ENCODE measurements at places on chromosomes 2 and 18.

GRCh38 chr2:98378901-98379300 is 32.6 kb downstream of the CNGA3 start:
- no peak for DNase-seq

- peak; percentile 54 for DNase-seq
These were observed 262.4 kb downstream of the SS18 start for GRCh38 chr18:25827961-25828561.

GRCh38 chr2:3837086-3837485 is 133.7 kb downstream of the DCDC2C start:
- DNase-seq, result no peak

DNA sequence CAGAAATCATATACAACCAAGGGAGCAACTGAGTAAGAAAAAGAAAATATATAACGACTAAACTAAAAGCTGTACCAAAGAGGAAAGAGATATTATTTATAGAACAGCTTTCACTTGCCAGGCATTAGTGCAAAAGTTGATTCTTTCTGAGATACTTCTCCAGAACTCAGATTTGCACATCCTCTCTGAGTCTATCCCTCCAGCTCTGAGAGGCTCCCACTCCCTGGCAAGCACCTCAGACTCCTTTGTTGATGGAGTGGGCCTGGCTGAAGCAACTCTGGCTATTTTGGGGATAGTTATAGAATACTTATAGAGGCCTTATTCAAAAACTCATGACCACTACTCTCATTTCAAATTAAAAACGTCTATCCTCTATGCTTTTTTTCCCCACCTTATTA is 501.6 kb upstream of the TNP1 start:
- DNase-seq, result no peak

DNA sequence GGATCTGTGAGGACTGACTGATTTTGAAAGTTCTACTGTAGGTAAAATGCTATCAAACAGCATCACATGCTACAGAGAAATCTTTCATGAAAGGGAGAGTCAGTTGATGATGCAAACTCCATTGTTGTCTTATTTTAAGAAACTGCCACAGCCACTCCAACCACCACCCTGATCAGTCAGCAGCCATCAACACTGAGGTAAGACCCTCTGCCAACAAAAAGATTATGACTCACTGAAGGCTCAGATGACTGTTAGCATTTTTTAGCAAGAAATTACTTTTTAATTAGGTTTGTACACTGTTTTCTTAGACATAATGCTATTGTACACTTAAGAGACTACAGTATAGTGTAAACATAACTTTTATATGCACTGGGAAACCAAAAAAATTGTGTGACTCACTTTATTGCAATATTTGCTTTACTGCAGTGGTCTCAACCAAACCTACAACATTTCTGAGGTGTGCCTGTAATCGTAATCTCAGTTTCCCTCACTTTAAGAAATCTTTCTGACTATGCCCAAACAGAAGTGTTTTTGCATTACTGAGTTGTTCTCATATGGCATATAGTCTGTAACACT is 42.8 kb downstream of the METTL8 start:
- no peak for DNase-seq

GRCh38 chr2:71348302-71348701 is 16.7 kb downstream of the ZNF638 start:
- DNase-seq, result peak; percentile 59

- DNase-seq, result no peak
These were observed 269.4 kb upstream of the THUMPD2 start for GRCh38 chr2:40048506-40048905.

GRCh38 chr2:188294352-188294926 is 2.8 kb downstream of the GULP1 start:
- DNase-seq, result peak; percentile 72

- DNase-seq, result no peak
These were observed 9.9 kb downstream of the MOB1A start for GRCh38 chr2:74168739-74169138.

DNA sequence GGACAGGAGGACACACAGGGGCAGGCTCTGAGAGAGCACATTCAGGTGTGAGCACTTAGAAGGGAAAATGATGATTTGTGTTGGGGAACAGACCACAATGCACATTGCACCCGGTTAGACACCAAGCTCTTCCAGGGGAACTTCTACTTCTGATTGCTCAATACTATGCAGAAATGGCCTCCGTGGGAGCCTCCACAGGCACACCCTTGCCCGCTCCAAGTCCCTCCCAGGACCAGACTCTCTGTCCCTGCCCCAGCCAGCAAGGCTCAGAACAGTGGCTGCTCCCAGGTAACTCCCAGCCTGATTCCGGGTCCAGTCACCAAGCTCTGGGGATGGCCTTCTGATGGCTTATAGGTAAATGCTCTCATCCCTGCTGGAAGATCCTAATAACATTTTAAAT is 56.2 kb downstream of the BCL2L11 start:
- no peak for DNase-seq

GRCh38 chr18:57791911-57792310 is 11.2 kb downstream of the ATP8B1 start:
- DNase-seq, result no peak

DNA sequence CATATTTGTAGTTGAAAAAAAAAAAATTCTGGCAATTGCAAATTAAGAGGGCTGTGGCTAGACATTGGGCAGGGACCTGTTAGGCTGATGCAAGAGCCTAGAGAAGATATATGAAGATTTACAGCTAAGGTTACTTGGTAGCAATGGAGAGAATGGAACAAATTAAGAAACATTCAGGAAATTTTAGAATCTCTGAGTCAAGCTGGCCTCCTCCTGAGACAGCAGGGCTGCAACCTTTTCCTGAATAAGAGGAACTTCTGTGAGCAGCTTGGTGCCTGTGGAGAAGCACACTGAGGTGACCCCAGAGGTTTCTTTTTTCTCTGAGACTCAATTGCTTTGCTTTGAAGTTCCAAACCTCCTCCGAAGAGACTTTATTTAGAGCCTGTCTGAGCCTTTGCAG is 118.6 kb upstream of the LRATD1 start:
- no peak for DNase-seq

- DNase-seq, result no peak
These were observed 634.3 kb downstream of the TRIB2 start for GRCh38 chr2:13351068-13351467.

GRCh38 chr2:145169285-145169684 is 649.4 kb upstream of the ZEB2 start:
- DNase-seq, result no peak

GRCh38 chr2:38945372-38945771 is 55.7 kb downstream of the ARHGEF33 start:
- no peak for DNase-seq

DNA sequence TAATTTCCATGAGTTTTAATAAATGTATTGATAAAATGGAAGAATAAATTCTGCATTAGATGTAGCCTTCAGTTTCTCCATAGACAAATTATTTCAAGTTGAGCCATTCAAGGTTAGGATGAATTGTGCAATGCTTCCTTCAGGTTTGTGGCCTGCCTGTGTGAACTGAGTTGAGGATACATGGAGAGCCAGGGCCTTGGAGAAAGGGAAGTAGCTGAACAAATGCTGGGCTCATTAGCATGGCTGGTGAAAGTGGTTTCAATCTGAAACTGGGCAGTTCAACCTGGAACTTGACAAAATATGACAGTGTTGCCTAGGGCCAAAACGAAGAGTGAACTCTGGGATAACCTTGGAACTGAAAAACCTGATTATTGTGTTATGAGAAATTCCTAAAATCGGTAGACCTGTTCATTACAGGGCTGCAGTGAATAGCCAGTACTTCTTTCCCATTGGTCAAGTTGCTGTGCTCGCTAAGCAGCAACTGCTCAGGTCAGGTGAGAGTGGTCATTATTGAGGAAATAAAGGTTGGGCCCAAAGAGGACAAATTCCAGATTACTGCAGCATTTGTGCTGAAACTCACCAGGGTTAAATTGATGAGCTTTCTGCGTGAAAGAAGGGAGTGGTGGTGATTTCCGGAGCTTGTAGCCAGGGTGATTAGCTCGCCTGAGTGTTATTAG is 12.7 kb downstream of the INPP1 start:
- DNase-seq, result no peak

DNA sequence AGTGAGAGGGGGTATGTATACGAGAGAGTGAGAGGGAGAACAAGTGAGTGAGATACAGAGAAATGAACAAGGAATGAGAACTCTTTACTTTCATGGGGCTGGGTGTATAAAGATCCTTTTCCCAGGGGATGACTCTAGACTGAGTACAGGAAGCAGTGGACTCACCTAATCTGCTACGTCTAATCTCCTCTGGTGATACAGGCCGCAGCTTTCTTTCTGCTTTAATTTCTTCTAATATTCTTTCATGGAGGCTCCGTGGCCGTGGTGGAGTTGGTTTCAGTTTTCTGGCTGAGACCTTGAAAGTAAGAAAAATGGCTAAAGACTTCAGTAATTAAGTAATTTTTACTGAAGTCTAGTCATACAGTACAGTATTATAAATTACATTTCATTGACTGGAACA is 85.2 kb downstream of the PRELID3A start:
- no peak for DNase-seq

- DNase-seq, result peak; percentile 59
These were observed at the start of gene KRTCAP3 for GRCh38 chr2:27441958-27442919. KRTCAP3 (plus strand) TSS chr2:27442381; CDS start chr2:27442413, 32 bp downstream.

DNA sequence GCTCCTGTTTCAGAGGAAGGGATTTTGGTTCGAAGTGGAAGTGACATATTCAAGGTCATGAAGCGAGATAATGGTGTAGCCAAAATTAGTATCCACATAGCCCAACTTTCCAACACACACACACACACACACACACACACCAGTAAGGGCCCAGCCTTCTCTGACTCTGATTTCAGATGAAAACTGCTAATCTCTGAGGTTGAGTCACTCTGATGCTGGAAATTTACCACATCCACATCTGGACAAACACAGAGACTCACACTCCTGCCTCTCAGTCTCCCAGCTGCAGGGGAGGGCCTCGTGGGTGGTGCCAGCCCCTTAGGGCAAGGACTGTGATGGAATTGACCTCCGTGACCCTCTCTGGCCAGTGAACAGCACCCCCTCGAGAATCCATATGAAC is 29.0 kb upstream of the SLC35F6 start:
- no peak for DNase-seq

- no peak for DNase-seq
These were observed 89.6 kb downstream of the TGFA start for GRCh38 chr2:70463997-70464396.

GRCh38 chr2:11102956-11103860 is 52.1 kb upstream of the SLC66A3 start:
- no peak for DNase-seq

- DNase-seq, result no peak
These were observed 172.9 kb upstream of the KLHL29 start for GRCh38 chr2:23211987-23212583.

DNA sequence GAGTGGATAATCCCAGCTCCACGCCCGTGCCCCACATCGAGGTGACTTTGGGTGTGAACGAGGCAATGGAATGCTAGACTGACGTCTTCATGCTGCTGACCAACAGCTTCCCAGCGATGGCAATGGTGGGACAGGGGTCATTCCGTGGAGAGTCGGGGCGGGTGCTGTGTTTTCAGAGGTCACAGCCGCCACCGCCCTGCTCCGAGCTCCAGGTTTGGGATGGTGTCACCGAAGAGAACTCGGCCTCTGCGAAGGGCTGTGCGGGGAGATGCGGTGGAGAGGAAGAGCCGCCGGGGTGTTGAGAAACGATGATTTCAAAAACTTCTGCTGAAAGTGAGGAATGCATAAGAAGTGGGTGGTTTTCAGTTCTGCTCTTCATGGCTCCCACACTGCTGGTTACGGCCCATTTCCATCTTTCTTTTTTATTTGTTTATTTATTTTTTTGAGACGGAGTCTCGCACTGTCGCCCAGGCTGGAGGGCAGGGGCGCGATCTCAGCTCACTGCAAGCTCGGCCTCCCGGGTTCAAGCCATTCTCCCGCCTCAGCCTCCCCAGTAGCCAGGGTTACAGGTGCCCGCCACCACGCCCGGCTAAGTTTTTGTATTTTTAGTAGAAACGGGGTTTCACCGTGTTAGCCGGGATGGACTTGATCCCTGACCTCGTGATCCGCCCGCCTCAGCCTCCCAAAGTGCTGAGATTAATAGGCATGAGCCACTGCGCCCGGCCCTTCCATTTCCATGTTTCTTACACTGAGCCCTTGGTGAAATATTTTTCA is 142.6 kb downstream of the RTP5 start:
- DNase-seq, result no peak

GRCh38 chr2:133569286-133569830 is 1.1 kb upstream of the NCKAP5 start:
- no peak for DNase-seq

DNA sequence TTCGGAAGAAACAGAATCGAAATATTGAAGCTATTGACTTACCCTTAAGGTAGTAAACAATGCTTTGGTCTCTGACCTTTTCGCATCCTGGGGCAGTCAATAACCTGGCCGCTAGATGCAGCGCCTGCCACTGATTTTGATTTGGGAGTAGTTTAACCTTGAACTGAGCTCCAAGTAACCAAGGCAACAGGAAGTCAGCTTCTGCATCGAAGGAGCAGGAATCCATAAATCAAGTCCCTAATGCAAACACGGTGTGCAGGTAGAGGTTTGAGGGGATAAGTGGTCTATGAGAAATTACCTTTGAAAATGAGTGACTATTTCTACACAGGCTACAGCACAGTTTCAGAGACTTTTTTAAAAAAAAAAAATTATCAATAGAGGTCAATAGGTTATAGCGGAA is 353.5 kb downstream of the SETBP1 start:
- no peak for DNase-seq

DNA sequence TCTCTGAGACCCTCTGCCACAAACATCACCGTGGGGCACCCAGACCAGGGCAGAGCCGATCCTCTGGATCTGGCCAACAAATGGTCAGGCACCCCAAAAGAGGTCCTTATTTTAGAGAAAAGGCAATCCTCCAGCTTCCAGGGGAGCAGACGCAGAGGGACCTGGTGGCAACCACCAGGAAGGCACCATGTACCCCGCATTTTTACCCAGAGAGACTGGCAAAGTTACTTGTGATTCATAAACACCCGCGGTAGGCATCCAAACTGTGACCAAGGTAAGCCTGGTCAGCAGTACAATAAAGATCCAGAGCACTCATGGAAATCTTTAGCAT is 10.5 kb downstream of the LIMS2 start:
- DNase-seq, result no peak

GRCh38 chr2:113275556-113276215 is 3.0 kb downstream of the PAX8 start:
- DNase-seq, result peak; percentile 53

Data from eye (tissue), 1 donor.